CD4-positive, alpha-beta T cell treated with Interleukin-6 at 100 ng/mL for 8 hours (primary cell): ENCODE measurements at places on chromosomes 3 and 15.

DNA sequence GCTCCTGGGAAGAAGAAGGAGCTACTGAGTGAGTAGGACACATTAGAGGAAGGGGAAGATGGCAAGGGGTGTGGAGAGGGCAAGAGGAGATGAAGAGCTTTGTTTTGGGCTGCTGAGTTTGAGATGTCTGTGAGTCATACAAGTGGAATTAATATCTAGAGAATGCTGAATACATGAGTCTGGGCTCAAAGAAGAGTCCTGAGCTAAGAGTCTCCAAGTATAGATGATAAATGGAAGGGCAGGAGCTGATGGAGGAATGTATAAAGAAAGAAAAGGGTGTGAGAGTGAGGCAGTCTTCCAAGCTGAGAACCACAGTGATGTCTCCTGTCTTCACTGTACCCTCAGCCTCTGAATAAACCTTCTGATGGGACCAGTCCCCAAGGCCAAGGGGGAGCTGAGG lies 205.5 kb upstream of the MRPL3 start:
- DNase-seq: no peak

- DNase-seq: no peak
These were observed 429.0 kb upstream of the ATP11B start for GRCh38 chr3:182364323-182364722.

DNA sequence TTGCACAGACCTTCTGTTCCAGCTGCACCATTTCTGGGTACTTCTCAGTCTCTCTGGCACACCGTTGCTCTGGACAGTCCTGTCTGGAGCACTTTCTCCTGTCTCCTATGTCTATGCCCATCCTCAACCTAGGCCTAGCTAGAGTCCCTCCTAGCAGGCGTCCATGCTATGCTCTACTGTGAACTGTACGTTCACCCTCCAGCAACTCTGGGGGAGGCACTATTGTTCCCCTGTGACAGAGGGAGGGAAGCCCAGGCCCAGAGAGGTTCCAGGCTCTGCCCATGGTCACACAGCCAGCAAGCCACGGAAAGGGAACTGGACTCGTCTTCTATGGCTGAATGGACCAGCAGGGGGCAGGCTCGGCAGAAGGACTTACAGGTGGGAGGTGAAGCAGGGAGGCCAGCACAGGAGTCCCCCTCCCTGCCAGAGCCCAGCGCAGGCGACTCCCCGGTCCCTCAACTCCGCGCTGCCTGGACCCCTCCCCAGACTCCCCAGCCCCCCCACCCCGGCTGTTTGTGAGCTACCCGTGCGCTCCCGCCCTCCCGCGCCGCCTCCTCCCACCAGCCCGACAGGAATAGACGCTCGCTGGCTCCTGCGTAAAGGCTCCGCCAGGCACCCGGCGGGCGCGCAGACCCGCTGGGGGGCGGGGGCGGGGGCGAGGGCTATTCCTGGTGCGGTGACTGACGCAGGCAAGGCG lies 1.7 kb upstream of the LINGO1 start:
- DNase-seq: peak; percentile 12

GRCh38 chr15:91915576-91915975 lies 62.1 kb downstream of the SLCO3A1 start:
- no peak for DNase-seq

DNA sequence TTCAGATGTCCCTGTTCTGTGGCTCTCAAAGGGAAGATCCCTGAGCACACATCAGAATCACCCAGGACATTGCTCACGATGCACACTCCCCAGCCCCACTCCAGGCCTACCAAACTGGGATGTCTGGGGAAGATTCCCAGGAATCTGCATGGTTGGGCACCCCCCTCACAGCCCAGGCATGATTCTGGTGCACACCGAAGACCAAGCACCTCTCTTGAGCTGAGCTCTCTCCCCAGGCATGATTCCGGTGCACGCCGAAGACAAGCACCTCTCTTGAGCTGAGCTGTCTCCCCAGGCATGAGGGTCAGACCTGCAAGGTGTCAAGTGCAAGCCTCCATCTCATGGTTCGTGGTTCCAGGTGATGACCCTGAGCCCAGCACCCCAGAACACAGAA lies 112.2 kb upstream of the MEF2A start:
- DNase-seq: no peak

- no peak for DNase-seq
These were observed 120.3 kb downstream of the CLSTN2 start for GRCh38 chr3:140055092-140055791.

- DNase-seq: no peak
These were observed 1165.6 kb downstream of the NSUN3 start for GRCh38 chr3:95228416-95228815.

GRCh38 chr15:39613861-39614260 lies 33.0 kb downstream of the THBS1 start:
- no peak for DNase-seq

GRCh38 chr3:12440927-12441714 lies 43.2 kb upstream of the TSEN2 start:
- no peak for DNase-seq

- DNase-seq: no peak
These were observed 472.9 kb downstream of the FOXP1 start for GRCh38 chr3:71110385-71111222.

GRCh38 chr15:62047282-62047827 lies 12.9 kb downstream of the VPS13C start:
- no peak for DNase-seq

DNA sequence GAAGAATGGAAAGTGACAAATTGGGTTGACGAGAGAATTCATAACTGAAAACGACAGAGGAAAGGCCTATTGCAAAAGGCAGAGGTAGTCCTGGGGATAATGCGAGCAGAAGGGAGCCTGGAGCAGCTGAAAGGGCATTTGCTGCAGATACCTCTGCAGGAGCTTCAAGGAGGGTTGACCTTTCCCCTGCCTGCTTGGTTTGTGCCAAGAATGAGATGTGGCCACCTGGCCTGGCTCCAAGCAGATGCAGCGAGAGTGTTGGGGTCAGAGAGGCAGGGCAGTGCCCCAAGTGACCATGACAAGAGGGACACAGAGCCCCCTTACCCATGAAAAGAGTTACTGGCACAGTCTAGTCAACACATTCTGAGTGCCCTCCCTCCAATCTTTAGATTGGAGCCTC lies 43.5 kb downstream of the SLC41A3 start:
- no peak for DNase-seq

GRCh38 chr3:157982359-157982758 lies 123.9 kb downstream of the SHOX2 start:
- DNase-seq: no peak

DNA sequence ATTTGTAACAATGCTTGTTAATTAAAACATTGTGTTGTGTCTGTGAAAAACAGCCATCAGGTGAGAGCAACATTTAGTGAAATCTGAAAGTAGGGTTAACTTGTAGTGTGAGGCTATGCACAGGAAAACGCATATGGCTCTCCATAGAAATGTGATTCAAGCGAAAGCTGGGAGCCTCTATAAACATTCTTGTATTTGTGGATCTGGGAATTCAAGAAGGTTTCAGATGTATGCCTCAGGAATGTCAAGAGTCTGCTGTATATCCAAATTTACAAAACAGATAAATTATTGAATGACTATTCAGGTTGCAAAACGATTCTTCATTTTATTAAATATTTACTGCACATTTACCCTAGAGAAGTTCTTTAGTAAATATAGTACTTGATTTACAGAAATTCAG lies 166.0 kb downstream of the THSD4 start:
- no peak for DNase-seq

- no peak for DNase-seq
These were observed 378.7 kb upstream of the TGFBR2 start for GRCh38 chr3:30227571-30228301.

GRCh38 chr15:88166082-88166993 lies 90.2 kb downstream of the NTRK3 start:
- no peak for DNase-seq

DNA sequence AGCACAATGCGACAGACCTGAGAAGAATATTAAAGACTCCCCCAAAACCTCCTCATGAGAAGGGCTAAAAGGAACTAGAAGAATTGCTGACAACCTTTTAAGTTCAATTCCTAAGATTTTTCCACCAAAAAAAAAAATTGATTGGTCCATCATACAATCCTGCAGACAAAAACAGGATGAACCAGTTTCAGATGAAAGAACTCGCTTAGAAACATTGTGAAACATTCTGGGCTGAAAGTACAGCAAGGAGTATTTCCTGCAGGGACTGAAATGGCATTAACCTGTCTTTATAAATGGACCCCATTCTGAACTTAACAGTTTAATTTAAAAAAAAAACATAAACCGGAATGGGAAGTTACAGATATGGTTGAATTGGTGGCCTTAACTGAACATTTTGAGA lies 96.0 kb upstream of the FAM174B start:
- DNase-seq: no peak

- DNase-seq: no peak
These were observed 28.6 kb upstream of the PLXNA1 start for GRCh38 chr3:126954141-126954842.

- no peak for DNase-seq
These were observed 293.3 kb downstream of the ZIC1 start for GRCh38 chr3:147702509-147702908.

- DNase-seq: no peak
These were observed 67.9 kb downstream of the IGSF11 start for GRCh38 chr3:118966700-118967099.

DNA sequence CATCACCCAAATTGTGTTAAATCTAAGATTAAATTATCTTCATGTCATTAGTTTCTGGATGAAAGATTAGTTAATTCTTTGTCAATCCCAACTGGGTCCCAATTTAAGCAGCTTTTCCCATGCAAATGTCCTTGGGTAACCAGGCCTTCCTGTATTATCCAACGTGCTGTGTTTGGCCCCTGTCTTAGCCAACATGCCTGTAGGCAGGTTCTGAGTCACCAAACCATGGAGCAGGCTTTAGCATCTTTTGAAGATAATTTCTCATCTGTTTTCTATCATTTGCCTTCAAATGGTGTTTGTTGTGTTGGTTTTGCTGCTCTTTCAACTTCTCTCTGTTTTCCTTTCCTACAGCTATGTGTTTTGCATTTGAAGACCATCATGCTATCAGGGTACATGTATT lies 216.2 kb downstream of the ITPR1 start:
- no peak for DNase-seq

DNA sequence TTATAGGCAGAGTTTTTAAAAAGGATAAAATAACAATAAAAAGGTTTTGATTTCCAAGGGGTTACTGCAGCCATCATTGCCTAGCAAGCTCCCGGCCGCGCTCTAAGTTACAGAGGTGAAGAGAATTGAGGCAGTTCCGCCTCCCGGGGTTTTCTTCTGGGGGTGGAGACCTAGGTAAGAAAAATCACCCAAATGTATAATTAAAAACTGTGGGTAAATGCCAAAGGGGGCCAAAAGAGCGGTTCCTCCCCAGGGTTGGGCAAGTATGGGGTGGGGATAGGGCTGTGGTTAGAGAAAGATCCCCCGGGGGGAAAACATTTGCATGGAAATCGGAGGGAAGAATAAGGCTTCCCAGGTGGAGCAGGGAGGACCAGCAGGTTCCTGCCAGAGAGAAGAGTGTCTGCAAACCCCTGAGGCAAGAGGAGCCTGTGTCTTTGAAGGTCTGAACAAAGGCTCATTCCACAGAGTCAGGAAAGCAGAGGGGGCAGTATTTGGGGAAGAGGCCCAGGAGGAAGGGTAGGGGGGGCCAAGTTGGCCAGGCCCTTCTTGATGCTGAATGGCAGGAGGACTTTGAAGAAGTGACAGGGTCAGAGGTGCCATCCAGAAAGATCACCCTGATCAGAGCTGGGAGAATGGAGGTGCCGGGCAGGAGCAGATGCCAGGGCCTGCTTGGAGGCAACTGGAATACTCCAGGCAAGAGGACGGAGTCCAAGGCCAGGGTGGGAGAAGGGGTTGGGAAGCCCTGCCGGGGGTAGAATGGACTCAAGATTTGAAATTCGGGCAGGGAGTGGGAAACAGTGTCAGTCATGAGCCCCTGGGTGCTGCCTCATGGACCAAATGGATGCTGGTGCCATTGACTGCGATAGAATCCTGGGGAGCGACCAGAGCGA lies 152.9 kb upstream of the RGMA start:
- DNase-seq: no peak

GRCh38 chr3:158159714-158160113 lies 49.8 kb downstream of the RSRC1 start:
- no peak for DNase-seq

DNA sequence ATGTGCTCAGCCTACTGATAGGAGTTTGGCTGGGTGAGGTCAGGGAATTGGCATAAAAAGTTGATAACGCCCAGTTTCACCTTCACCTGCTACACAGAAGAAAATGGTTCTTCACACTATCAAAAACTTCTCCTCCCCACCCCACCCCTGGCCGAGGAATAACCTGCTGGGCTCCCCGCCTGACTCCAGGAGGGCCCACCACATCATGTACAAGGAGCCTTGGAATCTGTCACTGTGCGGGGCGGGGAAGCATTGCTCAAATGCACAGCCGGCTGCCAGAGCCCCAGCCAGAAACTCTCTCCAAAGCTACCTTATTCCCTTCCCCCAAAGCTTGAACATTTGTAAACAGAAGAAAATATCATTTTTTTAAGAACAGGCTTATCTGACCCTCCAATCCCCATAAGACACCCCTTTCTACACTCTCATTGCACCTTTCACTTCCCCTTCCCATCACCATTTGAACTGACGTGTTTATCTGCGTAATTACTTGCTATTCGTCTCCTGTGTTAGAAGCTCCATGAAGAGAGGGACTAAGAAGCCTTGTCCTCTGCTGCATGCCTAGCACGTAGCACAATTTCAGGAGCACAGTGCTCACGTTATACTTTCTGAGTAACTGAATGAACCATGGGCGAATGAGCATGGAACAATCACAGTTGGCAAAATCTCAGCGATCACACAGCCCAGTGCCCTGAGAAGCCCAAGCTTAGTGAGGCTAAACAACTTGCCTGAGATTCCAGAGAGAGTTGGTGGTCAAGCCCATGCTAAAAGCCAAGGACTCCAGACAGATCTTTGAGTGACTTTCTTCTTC lies 82.9 kb downstream of the HES1 start:
- DNase-seq: no peak

DNA sequence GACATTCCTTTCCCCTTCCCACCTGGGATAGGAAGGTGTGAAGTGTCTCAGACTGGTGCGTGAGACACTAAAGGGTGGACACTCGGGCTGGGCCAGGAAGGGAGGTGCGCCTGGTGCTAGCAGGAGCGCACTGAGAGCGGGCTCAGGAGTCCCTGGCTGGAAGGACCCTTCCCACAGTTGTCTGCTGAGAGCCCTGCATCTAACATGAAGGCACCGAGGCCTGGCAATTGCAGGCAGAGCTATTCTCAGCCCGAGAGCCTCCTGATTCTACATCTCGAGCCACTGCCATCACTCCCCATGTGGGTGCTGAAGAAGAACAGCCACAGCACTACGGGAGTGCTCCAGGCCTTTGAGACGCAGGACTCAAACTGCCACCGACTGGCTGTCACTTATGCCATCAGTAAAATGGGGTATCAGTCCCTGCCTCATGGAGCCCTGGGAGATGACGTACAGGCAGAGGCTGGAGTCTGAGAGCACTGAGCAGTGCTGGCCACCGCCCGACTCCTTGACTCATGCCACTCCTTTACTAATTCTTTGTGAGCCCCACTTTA lies 159.4 kb downstream of the KLF13 start:
- no peak for DNase-seq

- DNase-seq: no peak
These were observed 236.2 kb downstream of the NR1D2 start for GRCh38 chr3:24181256-24181655.

- no peak for DNase-seq
These were observed 166.2 kb upstream of the NSMCE3 start for GRCh38 chr15:29435811-29436210.
